Right atrium auricular region (tissue), 2 donors: ENCODE measurements at places on chromosomes 3 and 15.

GRCh38 chr3:124088801-124089200 is 96.9 kb upstream of the ROPN1 start:
- no peak for DNase-seq

- no peak for DNase-seq
Observed at GRCh38 chr3:189593581-189593980, 37.6 kb upstream of the TP63 start.

GRCh38 chr3:25474052-25474451 is 46.0 kb downstream of the RARB start:
- DNase-seq = no peak

GRCh38 chr3:44568561-44568960 is 13.6 kb downstream of the ZKSCAN7 start:
- DNase-seq = no peak

DNA sequence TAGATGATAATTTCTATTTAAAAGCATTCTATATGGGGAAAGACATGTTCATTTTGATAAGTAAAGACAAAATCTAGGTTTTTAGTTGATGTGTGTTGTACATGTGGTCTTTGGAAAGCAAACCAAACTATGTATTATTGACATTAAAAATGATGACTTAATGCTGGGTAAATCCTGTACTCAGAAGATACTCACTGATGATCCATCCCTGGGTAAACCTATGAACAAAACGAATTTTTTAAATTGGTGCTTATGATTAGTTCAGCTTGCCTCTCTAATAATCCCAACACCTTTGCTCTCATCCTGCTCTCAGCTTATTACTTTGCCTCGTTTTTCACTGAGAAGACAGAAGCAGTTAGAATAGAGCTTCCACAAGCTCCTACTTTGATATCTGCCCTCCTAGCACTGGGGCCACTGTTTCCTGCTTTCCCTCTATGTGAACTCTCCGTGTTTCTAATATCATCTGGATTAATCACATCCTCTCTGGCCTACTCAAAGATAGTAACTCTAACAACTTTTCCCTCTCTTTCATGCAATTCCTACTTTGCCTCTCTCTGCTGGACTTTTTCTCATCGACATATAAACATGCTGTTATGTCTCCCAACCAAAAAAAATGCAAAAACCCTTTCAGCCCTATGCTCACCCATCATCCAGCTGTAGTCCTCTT is 29.3 kb downstream of the RARRES1 start:
- no peak for DNase-seq

GRCh38 chr15:66080717-66081398 is 172.7 kb downstream of the MEGF11 start:
- DNase-seq = no peak

GRCh38 chr15:52790169-52790708 is at the start of gene ONECUT1:
ONECUT1 (minus strand) TSS chr15:52790336; CDS start chr15:52789884, 452 bp downstream.
- DNase-seq = no peak

DNA sequence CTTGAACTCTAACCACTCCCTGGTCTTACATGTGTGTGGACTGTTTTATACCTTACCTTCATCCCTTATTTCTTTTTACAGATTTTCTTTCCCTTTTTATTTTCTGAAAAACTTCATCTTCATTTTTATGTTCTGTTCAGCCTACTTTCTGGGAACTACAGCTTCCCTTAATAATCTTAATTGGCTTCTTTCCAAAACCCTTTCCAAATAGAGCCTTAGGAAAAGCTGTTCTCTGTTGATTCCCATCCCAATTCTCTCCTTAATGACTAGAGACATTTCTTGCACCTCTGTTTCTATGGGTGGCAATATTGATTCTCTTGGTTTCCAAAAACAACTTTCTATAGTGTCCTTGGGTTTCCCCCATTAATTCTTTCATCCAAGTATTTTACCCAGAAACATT is 134.8 kb downstream of the DUT start:
- no peak for DNase-seq

DNA sequence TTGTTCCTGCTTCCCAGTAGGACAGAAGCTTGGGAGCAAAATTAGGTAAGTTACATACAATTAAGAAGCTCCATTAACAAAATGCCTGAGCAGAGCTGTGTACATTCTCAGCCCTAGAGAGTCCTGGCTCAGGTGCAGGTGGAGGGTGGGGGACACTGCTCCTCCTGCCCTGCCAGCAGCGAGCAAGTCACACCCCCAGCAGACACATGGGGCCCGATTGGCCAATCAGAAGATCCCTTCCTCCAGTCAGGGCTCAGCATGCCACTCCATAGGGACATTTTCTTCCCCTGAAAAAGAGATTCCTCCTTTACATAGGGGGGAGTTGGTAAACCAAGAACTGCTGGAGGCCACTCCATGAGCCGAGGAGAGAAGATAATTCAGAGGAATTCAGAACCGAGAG is 62.1 kb downstream of the PLXNA1 start:
- DNase-seq = no peak

DNA sequence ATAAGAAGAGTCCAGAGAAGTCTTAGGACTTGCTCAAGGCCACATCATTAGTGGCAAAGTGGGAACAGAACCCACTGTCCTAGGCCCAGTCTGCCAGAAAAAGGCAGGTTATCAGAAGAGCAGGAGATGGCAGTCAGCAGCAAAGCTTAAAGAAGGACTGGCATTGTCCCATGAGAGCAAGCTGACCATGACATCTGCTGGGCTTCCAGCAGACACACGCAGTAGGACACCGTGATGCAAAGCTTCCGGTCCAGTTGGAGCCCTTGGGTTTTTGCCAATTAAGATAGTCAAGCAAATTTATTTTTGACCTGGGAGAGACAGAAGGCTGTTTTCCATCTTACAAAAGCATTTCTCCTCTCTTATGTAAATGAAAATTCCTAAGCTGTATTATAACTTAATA is 42.1 kb downstream of the ZBTB38 start:
- DNase-seq = peak; percentile 72

- DNase-seq = no peak
Observed at GRCh38 chr15:60582370-60583036, 103.6 kb upstream of the ICE2 start.

DNA sequence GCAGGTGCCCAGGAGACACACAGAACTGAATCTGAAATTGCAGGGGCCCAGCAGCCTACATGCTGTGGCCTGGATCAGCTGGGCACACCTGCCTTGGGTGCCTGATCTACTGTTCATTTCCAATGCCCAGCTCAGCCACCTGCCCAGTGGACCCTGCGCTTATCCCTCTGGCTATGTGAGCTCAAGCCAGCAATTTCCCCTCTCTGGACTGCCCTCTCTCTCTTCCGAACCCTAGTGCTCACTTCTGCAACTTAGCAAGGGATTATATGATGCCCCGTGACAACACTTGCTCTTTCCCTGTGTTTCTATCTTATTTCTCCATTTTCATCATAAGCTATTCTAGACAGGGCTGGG is 276.0 kb downstream of the UACA start:
- DNase-seq = no peak

DNA sequence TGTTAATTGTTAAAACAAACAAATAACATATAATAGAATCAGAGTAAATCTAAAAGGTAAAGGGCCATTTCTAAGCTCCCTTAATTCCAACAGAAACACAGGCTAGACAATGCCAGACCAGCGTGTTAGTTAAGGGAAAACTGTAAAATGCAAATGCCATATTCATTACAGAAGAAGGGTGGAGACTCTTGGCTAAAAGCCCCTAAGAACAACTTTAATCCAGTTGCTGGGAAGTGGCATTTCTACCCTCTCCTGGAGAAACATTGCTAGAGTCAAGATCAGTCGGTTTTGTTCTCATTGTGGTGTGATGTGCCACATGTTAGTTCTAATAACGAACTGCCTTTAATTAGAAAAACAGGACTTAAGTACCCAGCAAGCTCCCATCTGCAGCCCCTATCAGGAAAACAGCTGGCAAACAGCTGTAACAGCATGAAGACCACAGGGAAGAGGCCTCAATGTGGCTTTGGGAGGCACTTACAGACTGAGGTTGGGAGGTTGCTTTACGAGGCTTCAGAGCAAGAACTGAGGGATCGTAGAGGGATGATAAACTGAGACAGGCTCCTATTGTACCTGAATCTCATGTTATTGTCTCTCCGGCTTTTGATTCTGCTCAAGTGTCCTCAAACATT is 1134.8 kb downstream of the ROBO1 start:
- DNase-seq = no peak

DNA sequence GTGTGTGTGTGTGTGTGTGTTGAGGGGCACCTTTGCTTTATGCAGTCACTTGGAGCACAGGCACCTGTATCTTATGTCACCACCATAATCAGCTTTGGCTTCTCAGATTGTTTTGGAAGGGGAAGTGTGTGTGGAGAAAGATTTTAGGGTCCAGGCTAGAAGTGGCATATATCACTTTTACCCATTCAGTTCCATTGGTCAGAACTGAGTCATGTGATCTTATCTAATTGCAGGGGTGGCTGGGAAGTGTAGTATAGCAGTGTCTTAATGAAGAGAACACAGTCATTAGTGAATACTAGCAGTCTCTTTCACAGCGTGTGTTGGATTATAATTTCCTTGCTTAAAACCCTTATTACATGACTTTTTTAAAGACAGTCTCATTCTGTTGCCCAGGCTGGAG is 20.6 kb downstream of the NCK1 start:
- DNase-seq = no peak

DNA sequence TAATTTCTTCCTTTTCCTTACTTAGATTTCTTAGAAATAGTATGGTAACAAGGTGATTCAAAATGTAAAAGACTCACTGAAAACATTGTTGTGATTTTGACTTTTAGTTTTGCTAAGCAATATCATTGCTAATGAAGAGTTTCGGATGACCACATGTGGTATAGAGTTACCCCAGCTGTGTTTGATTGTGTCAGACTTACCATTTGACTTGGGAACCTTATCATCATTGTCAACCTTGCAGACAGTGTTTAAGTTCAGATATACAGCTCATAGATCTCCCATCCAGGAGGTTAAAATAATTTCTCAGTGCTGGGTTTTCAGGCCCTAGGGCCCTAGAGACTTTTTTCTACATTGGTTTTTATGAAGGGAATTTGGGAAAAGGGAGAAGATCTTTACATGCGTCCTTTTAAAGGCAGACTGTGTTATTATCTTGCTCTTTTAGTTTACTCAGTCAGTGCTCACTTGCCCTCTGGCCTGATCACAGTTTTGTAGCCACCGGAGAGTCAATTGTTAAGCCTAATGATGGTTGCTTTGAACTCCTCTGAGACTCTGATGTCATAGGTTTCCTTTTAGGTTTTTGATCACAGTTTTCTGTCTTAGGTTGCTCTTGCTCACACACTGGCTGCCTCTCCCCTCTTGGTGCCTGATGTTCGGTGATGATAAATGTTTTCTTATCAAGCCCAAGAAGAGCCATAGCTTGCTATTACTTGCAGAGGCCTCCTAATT is 133.5 kb upstream of the ZPLD1 start:
- DNase-seq = no peak

DNA sequence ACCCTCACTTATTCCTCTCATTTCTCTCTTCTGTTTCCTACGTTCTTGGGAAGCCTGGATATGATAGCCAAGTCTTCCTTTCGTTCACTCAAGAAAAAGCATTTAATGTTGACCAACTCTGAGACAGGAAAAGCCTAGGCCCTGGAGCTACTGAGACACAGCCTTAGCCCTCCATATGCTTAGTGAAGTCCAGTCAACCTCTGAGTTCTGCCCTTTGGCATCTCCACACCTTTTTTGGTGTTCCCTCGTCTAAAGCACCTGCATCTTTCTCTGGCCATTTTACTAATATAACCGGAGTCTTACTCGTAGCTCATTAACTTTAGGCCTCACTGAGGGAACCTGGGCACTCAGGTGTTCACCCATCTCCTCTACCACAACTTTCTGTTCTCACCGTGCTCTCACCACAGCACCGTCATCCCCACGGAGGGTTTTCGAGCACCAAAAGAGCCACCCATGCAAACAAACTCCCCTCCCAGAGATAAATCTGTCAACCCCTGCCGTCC is 632 bp downstream of the MTHFS start:
- DNase-seq = no peak

DNA sequence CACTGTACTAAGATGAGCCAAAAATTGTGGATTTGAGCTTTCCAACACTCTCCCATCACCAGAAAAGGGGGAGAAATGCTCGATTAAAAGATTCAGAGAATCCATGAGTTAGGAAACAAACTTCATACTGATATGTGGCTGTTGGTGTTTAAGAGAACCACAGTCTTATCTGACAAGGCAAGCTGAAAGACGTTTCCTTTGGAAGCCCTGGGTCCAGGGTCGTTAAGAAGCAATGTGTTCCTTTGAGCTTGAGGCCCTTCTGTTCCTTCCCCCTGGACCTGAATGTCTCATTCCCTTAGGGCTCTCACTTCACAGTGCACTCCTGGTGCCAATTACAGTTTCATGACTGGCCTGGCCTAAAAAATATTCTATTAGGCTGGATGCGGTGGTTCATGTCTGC is 524.8 kb upstream of the PPP2R3A start:
- DNase-seq = no peak

DNA sequence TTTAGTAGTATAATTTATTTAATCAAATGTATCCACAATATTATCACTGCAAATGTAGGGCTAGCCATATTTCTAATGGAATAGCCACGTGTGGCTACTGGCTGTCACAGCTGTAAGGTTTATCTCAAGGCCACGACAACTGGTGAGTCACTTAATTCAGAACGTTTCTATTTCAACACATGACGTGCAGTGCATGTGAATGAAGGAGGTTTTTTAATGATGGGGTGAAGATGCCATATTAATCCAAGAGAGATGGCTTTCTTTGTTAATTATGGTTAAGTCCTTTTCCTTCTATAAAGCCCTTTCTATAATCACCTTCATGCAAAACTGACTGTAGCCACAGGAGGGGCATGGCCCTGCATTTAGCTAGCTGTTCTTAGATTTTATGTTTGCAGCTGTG is 212.0 kb downstream of the FEZF2 start:
- no peak for DNase-seq

- no peak for DNase-seq
Observed at GRCh38 chr3:99774467-99774866, 43.2 kb upstream of the CMSS1 start.

DNA sequence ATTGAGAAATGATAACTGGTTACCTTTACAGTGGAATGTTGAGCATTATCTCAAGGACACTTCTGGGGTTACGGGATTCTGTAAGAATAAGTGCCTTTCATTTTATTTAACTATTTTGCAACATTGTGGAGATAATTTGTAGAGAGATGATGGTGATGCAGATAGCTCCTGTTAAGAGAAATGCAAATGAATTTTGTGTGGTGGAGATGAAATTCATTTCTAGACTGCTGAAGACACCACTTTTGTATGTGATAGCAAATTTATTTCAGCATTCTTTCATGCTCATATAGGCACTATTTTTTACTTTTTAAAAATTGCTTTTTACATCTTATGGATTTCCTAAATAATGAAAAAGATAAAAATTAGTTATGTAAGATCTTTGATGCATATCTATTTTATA is 463.3 kb upstream of the CBLB start:
- no peak for DNase-seq

- DNase-seq = no peak
Observed at GRCh38 chr3:46112296-46112695, 85.0 kb upstream of the XCR1 start.

GRCh38 chr15:68489421-68489820 is 57.5 kb upstream of the ITGA11 start:
- no peak for DNase-seq
